HS-5 (cell line): ENCODE measurements at places on chromosomes 2 and 18.

- DNase-seq, result no peak
Observed at GRCh38 chr18:60145776-60146175, 226.8 kb downstream of the MC4R start.

- DNase-seq, result no peak
Observed at GRCh38 chr2:157726946-157727345, 98.3 kb upstream of the ACVR1C start.

DNA sequence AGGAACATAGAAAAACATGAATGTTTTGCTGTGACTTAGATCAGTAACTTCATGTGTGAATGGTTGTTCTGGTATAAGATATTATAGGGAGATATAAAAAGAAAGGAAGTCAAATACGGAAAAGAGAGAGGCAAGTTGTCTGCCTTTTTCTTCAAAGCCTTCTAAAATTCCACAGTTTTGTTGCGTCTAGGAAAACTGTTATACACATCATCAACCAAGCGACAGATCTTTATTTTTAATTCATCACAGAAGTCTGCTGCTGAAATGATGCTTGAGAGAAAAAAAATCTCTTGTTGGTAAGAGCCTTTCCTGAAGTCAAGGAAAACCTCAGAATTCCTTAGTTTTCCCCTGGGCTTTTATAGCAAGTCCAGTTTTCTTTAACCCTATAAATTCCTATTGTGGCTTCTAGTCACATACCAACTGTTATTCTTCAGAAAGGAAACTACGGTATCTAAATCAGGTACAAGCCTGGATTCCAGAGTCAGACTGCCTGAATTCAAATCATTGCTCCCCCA lies 36.3 kb upstream of the TANC1 start:
- DNase-seq, result no peak

DNA sequence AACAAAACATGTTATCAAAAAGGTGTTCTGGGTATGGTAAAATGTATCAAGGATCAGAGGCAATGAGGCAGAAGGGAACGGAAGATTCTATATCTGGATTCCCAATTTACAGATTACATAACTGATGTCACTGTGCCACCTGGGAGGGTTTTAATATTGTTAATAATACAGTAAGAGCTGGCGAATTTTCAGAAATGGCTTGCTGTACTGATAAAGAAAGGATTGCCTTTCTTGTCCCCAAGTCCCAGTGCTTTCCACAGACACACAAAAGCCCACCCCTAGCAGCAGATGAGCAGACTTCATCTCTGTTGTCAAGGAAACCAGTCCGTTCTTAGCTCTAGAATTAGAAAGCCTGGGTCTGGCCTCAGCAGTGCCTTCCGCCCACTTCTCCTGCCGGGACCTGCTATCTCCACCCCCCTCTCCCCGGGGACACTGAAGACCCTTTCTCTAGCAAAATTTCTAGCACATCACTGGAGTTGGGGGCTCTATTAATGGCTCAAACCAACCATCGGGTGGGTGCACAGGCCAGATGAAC lies 34.3 kb downstream of the ADD2 start:
- DNase-seq, result no peak

DNA sequence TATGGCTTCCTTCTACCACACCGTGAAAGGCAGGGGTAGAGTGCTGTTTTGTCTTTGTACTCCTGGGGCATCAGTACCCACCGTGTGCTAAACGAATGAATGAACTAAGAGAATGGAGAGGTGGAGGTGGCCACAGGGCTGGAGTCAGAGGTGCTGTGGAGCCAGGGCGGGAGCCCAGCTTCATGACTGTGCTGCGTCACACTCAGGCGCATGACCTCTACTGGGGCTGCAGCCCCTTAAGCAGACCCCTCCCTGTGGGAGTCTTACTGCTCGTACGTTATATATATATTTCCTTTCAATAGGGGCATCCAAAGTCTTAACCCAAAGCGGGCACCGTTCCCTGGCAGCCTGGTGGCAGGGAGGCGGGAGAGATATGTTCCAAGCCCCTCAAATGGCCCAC lies 18.0 kb upstream of the LBH start:
- DNase-seq, result no peak

- DNase-seq, result no peak
Observed at GRCh38 chr18:3874125-3874524, 424.2 kb downstream of the TGIF1 start.

GRCh38 chr2:60806988-60807681 lies 51.1 kb downstream of the PAPOLG start:
- peak; percentile 40 for DNase-seq

GRCh38 chr2:227674485-227674884 lies 7.9 kb downstream of the SCYGR5 start:
- DNase-seq, result no peak

- no peak for DNase-seq
Observed at GRCh38 chr2:166591226-166591625, 97.2 kb upstream of the SCN7A start.

GRCh38 chr2:120874888-120875275 lies 139.2 kb downstream of the GLI2 start:
- no peak for DNase-seq

DNA sequence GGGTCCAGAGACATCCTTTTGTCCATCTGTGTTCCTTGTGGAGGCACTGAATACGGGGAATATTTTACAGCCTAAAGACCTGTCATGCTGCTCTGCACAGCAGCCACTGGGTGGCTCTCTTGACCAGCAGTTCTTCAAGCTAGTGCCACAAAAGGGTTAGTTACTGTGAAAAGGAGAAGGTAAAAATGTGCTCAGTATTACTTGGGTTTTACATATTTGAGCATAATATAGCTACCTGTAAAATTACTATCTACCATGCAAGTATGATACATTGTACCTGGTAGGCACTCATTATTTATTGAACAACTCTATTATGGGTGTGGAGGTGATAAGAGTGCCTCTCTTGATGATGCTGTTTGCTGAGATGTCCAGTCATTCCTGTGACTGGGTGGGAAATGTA lies 23.6 kb downstream of the FZD5 start:
- no peak for DNase-seq

GRCh38 chr18:33960417-33960816 lies 264.3 kb downstream of the NOL4 start:
- DNase-seq, result no peak

DNA sequence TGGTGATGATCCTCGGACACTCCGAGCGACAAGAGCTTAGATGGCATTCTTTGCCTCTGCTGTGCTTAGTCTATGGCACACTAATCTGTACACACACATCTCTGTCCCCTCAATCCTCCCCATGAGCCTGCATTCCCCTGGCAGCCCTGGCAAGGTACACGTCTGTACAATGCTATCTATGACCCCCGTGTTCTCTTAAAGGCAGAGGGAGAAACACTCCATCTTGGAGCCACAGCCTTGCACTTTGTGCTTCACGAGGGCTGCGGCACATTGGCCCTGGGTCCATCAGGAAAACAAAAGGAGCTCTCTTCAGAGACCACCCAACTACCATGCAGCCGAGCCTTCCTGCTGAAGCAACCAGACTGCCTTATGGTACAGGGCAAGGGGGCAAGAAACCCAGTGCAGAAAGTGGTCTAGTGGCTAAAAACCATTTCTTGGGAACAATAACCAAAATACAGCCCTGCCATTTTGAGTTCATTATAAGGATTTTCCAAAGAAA lies 42.5 kb downstream of the STEAP3 start:
- no peak for DNase-seq

DNA sequence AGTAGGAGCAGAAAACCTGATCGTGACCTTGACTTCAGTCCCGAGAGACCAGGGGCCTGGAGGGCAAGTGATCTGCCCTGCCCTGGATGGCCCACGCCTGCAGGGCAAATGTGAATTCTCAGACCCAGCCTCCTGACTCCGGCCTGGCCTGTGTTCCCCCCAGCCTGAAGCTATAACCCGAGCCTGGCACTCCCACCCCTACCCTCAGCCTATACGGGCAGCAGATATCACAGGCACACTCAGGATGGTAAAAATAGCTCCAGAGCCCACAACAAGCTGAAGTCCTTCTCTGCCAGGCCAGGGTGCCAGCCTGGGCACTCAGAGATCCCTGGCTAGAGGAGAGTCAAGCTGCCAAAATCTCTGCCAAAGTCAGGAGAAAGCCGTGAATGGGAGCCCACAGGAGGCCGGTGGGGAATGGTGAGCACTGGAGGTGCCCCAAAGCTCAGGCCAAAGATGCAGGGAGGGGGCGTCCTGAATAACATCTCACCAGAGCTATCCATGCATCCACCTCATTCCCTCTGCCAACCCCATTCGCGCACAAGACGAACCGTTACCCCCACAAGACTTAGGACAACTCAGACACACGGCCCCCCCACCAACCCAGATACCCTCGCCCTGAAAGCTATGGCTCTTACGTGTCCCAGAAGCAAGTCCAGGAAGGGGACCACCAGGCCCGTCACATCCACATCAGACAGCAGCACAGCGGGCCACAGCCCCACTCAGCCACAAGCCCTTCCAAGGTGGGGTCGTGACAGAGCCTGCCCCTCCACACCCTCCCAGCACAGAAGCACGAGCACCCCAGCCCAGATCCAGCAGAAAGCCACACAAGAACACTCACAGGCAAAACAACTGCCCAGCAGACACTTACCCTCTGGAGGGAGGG lies 144.9 kb downstream of the TNS1 start:
- no peak for DNase-seq

DNA sequence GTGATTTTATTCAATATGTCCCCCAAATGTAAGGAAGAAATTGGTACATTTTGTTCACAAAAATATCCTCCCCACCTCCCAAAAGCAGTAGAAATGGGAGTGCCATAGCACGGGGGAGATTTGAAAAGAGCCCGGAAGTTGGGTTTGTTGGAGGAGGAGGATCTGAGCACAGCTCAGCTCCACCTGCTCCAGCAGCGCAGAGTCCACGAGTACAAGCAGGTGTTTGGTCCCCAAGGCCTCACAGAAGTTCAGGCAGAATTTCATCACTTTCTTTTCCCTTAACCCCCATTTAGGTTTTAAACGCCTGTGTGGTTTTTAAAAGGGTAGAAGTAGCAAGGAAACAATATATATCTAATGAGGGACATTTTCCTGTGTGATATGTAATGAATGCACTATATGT lies 56.0 kb downstream of the TRAPPC12 start:
- no peak for DNase-seq

DNA sequence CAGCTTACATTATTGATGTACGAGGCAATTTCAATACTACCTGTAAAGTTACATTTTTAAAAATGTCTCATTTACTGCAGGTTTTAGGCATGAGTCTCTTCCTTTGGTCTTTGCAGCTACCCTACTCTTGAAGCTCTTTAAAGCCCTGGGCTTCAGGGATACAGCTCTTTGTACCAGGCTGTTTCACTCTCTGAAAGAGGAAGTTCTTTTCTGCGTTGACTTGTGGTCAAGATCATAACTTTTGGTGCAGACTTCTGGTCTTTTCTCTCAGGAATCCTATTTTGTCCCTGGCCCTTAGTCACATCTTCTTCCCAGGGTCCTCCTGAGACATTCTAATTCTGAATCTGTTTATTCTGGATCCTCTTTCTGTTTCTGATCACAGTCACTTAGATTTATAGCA lies 16.6 kb upstream of the HRH4 start:
- no peak for DNase-seq

- peak; percentile 22 for DNase-seq
Observed at GRCh38 chr2:56009758-56010458, 86.3 kb upstream of the EFEMP1 start.

- no peak for DNase-seq
Observed at GRCh38 chr2:64325477-64325851, 128.5 kb upstream of the LGALSL start.

GRCh38 chr2:222869252-222869560 lies 8.4 kb downstream of the ACSL3 start:
- DNase-seq, result no peak

DNA sequence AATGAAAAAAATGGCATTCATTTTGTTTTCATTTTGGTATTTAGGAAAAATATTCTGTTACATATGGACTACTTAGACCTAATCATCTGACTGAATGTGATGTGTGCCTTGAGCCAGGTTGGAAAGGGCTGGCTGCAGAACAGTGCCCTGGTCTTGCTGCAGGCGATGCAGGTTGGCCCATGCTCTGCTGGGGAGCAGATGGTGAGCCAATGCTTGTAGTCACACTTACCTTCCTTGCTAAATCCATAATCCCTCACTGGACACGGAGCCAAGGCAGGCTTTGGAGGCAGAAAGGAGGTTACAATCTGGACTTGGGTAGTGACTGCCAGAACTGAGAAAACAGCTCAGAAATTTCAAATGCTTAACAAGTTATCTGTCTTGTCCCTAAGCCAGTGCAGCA lies 228.7 kb downstream of the ARHGAP15 start:
- DNase-seq, result no peak

DNA sequence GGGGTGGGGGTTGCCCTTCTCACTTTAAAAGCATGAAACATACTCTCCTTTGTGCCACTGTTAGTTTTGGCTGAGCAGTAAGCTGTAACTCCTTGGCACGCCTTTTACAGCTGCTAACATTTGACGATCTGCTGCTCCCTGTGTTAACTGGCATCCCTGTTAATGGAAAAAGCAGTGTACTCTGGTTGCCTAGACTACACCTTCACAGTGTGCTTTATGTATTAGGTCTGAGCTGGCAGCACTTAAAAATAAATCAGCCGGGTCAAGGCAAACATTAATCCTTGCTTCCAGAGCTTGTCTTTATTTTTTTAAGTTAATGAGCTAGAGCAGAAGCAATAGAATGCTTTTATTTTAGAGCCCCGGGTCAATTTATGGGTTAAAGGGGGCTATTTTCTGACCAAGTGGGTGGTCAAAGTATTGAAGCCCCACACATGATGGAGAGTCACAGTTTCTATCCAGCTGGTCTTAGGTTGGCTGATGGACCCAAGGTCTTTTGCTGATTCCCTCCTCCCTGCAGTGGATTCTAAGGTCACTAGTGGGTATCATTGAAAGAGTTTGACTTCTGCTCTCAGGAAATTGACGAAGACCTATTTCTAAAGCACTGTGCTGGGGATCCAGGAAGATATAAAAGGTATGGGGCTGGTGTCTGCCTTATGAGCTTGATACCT lies 54.5 kb downstream of the CFAP221 start:
- no peak for DNase-seq

DNA sequence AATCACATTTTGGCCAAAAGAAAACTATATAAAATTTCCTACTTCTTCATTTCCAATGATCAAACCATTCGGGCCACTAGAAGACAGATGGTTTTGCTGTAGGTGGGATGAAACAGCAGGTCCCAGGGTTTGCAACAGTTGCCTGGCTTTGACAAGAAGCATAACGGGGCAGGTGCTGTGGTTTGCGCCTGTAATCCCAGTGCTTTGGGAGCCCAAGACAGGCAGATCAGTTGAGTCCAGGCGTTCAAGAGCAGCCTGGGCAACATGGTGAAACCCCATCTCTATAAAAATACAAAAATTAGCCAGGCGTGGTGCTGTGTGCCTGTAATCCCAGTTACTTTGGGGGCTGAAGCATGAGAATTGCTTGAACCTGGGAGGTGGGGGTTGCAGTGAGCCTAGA lies 81.4 kb upstream of the XPO1 start:
- DNase-seq, result no peak

- DNase-seq, result no peak
Observed at GRCh38 chr18:12428923-12429322, 21.2 kb downstream of the PRELID3A start.

DNA sequence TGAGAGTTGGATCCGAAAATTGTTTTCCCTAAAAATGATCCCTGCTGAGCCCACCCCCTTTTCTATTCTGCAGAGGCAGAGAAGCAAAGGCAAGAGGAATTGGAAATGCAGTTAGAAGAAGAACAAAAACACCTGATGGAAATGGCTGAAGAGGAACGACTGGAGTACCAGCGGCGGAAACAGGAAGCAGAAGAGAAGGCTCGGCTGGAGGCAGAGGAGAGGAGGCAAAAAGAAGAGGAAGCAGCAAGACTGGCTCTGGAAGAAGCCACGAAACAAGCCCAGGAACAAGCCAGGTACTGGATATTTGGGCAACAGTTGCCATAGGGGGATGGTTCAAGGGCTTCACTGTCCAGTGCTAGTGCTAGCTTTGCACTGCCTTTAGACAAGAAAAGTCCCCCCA lies 41.7 kb downstream of the SUMO1 start:
- DNase-seq, result no peak

GRCh38 chr2:501130-501529 lies 176.1 kb downstream of the TMEM18 start:
- no peak for DNase-seq
